ENCODE measurements at places on chromosomes 12 and 14. TPM values are rescaled to one million over a fixed set of nuclear protein-coding genes. Genes with fewer than 3 reads are reported as not detected.

GRCh38 chr14:96249029-96249428, 7.0 kb upstream of the BDKRB1 start:
- no peaks in the 10 kb centered on the region for H3K27me3 ChIP-seq
- H3K4me3 ChIP-seq, result no peak overlapping the region
- no peaks in the 10 kb centered on the region for H3K4me1 ChIP-seq
- no peaks in the 10 kb centered on the region for H3K36me3 ChIP-seq
- no peak for DNase-seq

DNA sequence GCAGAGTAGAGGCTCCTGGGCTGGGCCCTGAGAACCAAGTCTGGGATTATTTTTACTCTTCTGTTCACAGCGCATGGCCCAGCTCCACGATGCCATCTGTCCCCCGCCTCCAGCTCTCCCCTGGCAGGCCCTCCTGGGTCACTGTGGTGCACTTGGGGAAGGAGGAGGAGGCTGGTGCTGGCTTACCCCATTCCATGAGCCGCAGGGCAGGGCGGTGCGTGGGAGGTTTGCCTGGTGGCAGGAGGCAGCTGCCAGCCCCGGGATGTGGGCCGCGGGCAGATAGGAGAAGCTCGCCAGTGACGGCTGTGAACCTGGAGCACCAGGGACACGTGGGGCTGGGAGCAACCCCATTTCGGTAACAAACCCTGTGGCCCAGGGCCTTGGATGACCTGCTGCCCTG, 23.2 kb downstream of the TEAD4 start:
- no peaks in the 10 kb centered on the region for H3K4me1 ChIP-seq
- H3K27me3 ChIP-seq, result no peaks in the 10 kb centered on the region
- DNase-seq, result no peak
- H3K4me3 ChIP-seq, result no peak overlapping the region
- H3K27ac ChIP-seq, result no peak overlapping the region
- no peaks in the 10 kb centered on the region for H3K36me3 ChIP-seq

DNA sequence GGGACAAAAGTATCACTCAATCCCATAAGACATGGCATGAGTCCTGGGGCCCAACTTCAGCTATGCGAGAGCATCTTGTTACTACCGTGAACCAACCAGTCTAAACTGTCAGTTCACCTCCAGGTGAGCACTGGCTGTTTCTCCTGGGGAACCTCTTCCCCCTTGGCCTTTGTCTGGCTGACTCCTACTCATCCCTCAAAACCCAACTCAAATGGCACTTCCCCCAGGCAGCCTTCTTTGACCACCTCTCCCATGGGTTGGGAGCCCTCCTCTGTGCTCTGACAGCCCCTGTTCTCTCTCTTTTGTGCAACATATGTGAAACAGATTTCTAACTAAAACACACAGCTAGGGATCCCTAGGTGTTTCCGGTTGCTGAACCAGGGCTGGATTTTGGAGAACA, 37.7 kb downstream of the FOXN4 start:
- H3K4me3 ChIP-seq, result no peak overlapping the region
- H3K27ac ChIP-seq, result no peak overlapping the region
- no peaks in the 10 kb centered on the region for H3K27me3 ChIP-seq
- DNase-seq, result no peak

DNA sequence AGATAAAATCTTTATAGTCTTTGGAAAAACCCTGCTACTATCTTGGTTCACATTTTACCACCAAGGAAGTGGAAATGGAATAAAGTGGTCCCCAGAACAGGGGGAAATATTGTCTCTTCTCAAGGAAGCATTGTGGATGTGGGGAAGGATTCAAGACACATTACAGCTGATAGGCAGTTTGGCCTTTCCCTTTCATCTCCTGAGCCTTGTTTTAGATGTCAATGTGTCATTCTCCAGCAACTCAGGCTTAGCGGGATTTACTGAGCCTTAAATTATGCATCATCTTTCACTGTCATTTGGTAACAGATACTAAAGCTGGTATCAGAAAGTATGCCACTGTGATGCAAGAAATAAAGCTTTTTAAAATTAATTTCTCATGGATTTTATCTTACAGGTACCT, 136.2 kb downstream of the STXBP6 start:
- H3K4me1 ChIP-seq, result no peaks in the 10 kb centered on the region
- no peaks in the 10 kb centered on the region for H3K36me3 ChIP-seq
- no peaks in the 10 kb centered on the region for H3K27me3 ChIP-seq
- H3K27ac ChIP-seq, result no peak overlapping the region
- H3K4me3 ChIP-seq, result no peak overlapping the region
- DNase-seq, result no peak

DNA sequence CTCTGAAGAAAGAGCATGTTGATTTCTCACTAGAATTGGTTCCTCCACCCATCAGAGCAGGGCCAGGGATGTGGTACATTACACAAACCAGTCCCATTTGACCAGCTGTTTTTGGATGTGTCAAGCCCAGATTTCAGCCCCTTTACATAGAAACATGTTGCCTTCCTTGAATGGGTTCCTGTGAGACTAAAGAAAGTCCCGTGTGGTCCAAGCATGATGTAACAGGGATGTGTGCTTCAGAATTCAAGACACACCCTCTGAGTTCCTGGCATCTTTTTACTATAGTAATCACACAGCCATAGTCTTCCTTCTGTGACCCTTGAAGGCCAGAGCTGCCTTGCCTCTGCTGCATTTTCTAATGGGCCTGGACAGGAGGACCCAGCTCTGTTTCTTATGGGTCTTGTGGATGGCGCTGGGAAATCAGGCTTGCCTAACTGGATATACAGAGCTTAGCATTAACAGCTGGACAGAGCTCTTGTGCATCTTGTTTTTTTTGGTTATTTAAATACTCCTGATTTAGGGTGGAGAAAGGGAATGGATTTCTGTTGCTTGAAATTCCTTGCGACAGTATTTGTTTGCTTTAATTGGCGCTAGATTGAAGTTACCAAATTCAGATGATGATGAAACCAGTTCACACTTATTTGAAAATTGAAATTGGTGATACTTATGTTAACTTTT, 341.0 kb downstream of the ZFP36L1 start:
- H3K27me3 ChIP-seq, result no peaks in the 10 kb centered on the region
- no peak for DNase-seq
- H3K4me1 ChIP-seq, result peaks cover 5% of the 10 kb centered on the region

The CAPZA3 gene
- not detected for total RNA-seq

The TAS2R43 gene
- 0.45 TPM for total RNA-seq

The NKX2-1 gene
- not detected for total RNA-seq

The MYRFL gene
- 0.38 TPM for total RNA-seq

All from GM12878 (cell line).